CD4-positive, alpha-beta T cell treated with Interleukin-6 at 100 ng/mL for 8 hours (primary cell): ENCODE measurements at places on chromosomes 5 and 9.

- DNase-seq = no peak
Measured at GRCh38 chr5:34630596-34630995, 25.5 kb upstream of the RAI14 start.

GRCh38 chr5:77847814-77848290, 71.7 kb upstream of the TBCA start:
- DNase-seq = no peak

GRCh38 chr5:174903172-174903732, 178.9 kb downstream of the MSX2 start:
- no peak for DNase-seq

GRCh38 chr9:92342825-92343488, 17.2 kb downstream of the CENPP start:
- DNase-seq = no peak

GRCh38 chr9:90025816-90026215, 421.0 kb downstream of the GADD45G start:
- DNase-seq = no peak

DNA sequence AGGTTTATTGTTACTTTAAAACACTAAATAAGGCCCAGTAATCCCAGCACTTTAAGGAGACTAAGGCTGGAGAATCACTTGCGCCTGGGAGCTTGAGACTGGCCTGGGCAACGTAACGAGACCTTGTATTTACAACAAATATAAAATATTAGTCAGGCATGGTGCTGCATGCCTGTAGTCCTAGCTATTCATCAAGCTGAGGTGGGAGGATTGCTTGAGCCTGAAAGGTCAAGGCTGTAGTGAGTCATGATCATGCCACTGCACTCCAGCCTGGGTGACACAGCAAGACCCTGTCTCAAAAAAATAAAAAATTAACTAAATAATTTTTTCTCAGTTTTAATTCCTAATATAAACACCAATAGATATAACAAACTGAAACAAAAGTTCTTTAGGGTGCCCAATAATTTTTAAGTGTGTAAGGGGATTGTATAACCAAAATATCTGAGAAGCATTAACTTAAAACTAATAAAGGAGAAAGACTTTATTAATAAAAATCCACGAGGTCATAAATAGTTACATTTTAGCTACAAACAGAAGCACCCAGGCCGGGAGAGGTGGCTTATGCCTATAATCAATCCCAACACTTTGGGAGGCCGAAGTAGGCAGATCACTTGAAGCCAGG, 32.7 kb downstream of the FAM13B start:
- no peak for DNase-seq

GRCh38 chr9:77865385-77866047, 166.1 kb downstream of the GNAQ start:
- no peak for DNase-seq

DNA sequence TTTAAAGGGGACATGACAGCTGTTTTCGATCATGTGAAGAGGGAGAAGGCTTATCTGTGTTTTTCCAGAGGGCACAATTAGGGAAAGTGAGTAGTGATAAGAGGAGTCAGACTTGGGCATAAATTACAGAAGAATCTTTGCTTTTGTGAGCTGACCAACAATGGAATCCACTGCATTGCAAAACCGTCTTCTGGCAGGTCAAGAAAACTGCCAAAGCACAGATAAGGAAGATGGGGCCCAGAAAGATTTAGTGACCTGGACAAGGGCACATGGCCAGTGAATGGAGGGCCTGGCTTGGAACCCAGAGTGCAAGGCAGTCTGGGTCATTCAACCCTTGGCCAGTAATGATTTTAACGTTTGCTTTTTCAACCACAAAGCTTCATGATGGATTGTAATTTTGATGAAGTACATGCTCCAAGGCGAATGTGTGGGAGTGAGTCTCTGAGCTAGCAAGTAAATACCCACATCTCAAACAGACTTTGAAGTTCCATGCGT, 153.2 kb upstream of the MAST4 start:
- no peak for DNase-seq

DNA sequence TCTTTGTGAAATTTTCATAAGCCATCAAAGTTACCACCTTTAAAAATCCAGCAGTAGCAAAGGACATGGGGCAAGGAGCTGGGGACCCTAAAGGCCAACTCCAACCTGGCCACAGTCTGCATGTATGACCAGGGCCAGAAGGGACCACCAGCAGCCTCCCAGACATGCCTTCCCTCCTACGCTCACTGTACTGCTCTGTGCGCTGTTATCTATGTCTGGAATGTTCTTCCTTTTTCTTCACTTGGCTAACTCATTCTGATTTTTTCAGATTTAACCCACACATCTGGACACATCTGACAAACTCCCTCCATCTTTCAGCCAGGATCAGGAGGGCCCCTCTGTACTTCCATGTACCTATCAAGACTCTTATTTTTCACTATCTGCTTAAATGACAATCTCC, 47.6 kb upstream of the TRAF1 start:
- no peak for DNase-seq

GRCh38 chr9:88995200-88995577, 3.9 kb downstream of the S1PR3 start:
- no peak for DNase-seq

GRCh38 chr5:62184444-62184843, 121.6 kb upstream of the KIF2A start:
- no peak for DNase-seq

GRCh38 chr5:171874234-171874633, 88.6 kb downstream of the SMIM23 start:
- DNase-seq = no peak

DNA sequence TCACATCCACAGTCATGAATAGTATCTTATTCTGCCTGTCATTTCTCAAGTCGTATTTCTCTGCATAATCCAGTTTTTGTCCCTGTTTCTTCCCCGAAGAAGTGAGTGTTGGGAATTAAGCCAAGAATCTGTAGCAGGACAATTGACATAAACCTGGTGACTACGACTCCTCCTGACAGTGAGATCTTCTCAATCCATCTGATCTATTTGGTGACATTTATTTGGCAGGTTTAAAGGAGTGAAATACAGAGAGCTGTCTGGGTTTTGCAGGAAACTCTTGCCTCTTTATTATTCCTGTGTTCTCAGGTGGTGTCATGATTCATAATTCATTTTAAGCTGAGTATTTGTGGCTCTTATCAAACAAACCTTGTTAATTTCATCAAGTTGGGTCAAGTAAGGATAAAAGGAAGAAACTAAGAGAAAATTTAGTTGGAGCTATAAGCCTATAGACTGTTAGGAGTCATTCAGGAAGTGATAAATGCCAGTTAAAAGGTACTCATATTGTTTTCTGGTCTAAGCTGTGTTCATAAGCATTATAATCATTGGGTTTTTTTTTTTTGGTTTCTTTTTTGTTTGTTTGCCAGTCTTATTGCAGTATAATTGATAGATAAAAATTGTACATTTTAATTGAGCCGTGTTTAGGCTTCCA, 95.9 kb upstream of the PCSK1 start:
- no peak for DNase-seq

- DNase-seq = no peak
Measured at GRCh38 chr5:57501414-57502201, 19.0 kb upstream of the ACTBL2 start.

- no peak for DNase-seq
Measured at GRCh38 chr9:132236662-132237311, 74.9 kb downstream of the NTNG2 start.

DNA sequence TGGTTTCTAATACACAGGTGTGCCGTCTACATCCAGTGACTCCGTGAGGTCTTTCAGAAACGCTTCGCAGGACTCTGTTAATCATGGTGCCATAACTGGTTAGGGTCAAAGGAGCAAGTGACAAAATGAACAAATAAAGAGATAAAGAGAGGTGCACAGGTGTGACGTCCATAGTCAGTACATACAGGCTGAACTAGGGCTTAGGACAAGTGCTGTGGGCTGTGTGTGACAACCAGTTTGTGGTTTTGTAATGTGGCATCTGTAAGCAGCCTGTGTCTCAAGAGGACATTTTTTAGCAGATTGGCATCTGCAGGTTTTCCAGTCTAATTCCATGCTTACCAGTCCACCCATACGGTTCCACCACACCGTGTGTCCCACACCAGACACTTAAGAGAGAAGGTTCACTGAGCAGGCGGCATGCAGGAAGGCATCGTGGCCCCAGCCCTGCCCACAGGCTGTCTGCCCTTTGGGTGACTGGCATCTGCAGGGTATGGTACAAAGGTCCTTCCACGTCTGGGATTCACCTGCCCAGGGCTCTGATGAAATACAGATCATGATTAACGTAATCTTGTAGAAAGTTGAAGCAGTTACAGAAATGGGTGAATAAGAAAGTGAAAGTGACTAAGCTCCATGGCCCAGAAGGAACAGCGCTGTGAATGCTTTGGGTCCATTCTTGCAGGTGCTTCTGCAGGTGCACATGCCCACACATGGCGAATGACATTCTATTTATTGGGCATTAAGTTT, 26.9 kb downstream of the SRD5A1 start:
- no peak for DNase-seq

DNA sequence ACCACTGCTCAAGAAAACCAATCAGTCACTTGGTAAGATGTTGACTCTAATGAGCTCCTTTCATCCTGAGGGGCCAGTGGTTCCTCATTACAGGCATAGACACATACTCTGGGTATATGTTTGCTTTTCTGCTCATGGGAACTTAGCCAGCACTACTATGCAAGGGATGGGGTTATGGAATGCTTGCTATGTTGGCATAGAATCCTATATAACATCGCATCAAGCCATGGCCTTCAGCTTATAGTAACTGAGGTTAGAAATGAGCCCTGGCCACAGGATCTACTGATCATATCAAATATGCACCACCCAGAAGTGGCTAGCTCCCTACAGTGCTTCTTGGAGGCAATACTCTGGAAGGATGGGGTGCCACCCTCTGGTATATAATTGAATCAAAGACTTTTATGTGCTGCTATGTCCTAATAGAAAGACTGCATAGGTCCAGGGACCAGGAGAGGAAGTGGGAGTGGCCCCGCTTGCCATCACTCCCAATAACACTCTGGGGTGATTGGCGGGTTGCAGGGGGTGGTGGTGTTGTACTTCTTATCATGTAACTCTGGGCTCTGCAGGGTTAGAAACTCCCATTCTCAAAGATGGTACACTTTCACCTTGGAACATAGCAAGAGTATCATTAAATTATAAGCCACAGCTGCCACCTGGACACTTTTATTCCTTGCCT, 70.3 kb downstream of the ZNF366 start:
- DNase-seq = no peak

GRCh38 chr9:105455836-105456475, 8.1 kb downstream of the FSD1L start:
- DNase-seq = no peak

DNA sequence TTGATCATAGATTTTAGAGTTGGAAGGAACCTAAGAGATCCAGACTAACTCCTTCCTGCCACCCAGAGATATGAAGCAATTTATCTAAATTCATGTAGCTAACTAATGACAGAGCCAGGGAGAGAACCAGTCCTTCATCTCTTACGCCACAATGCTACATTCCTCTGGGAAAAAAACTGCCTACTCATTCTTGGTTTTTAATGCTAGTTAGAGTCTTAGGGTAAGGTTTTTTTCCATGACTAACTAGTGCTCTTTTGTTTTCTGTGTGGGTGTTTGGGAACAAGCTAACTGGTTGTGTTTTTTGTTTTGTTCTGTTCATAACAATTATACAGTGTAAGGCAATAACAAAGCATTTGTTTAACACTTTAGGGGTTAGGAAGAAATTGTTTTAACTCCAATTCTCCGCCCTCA, 52.4 kb downstream of the SLC44A1 start:
- DNase-seq = no peak

- no peak for DNase-seq
Measured at GRCh38 chr5:37892586-37892985, 52.7 kb upstream of the GDNF start.

- no peak for DNase-seq
Measured at GRCh38 chr5:36585701-36586100, 20.7 kb upstream of the SLC1A3 start.

GRCh38 chr5:92513067-92513466, 1068.0 kb downstream of the NR2F1-AS1 start:
- no peak for DNase-seq

DNA sequence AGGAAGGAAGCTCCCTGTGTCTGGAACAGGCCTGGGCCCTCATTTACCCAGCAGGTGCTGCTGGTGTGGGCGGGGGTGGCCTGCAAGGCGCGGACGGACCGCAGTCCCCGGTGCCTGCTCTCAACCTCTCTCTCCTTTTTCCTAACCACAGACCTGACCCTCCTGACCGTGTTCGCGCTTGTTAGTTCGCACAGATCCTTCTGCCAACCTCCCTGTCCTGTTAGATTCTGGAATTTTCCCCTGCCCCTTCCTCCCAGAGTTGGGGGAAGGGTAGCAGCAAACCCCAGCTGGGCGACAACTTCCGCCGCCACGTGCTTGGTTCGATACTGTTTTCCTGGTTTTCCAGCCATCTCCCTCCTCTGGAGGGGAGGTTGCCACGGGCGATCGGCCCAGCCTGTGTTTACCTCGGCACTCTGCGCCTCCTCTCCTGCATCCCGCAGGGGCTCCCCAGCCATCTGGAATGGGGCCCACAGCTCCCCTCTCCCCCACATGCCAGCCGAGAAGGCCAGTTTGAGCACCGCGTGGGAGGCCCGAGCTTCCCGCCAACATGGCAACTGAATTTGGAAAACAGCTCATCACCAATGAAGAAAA, 70.8 kb upstream of the UNC5A start:
- no peak for DNase-seq

GRCh38 chr9:21661626-21662025, 140.8 kb upstream of the MTAP start:
- DNase-seq = no peak
